KG1 (cell line): ENCODE measurements at places on chromosomes 1 and 21.

- DNase-seq = no peak
These were observed 4.5 kb downstream of the PATJ start for GRCh38 chr1:61746813-61747212.

GRCh38 chr1:160064746-160065145 lies 5.2 kb downstream of the KCNJ10 start:
- DNase-seq = no peak

GRCh38 chr21:24148461-24148860 lies 1458.8 kb downstream of the MRPL39 start:
- no peak for DNase-seq

DNA sequence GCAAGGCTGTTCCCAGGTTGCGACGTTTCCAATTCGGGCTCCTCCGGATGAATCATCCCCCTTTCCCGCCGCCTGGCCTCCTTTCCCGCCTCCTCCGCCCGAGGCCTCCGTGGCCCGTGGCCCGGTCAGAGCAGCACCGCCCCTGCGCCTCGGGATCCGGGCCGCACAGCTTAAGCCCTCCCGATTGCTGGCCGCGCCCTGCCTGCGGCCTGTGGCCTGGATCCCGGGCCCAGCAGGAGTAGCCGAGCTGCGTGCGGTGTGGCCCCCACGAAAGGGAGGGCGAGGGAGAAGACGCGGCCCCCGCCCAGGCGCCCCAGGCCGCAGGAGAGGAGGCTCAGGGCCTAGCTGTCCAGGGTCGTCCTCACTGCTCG lies 1.0 kb downstream of the TMEM200B start:
- DNase-seq = no peak

DNA sequence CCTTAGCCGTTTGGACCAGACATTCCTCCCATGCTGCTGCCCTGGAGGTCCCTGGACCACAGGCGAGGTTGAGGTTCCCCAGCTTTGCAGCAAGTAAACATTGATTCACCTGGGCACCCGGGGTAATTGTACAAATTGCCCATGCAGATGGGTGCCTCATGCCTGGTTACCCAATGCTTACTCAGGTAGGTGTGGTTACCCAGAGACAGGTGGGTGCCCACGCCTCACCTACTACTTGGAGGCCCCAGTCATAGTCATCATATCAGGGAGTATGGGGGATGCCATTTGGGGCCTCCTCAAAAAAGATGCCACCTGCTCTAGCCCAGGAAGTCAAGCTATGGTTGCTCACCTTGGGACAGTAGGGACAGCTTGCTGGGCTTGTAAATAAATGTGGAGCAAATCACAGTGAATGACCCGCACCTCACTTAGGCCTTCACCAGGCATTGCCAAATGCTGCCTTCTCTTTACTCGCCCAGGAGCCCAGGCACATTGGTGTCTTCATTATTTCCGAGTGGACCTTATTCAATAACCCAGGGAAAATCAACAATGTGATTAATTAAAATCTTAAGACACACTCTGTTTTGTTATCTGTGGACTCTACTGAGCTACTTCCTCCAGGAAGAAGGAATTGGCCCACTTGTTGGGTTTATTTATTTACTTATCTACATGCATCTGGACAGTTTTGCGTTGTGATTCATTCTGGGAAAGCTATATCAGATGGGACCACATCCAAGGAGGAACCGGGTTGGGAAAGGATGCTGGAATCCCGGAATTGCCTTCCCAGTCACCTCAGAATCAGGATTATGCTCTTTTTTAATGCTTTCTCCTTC lies 35.6 kb upstream of the GRHL3 start:
- DNase-seq = no peak

- DNase-seq = no peak
These were observed 218.5 kb upstream of the ZC3H12A start for GRCh38 chr1:37255868-37256267.
